Erythroblast (primary cell): ENCODE measurements at places on chromosomes 5 and 9.

DNA sequence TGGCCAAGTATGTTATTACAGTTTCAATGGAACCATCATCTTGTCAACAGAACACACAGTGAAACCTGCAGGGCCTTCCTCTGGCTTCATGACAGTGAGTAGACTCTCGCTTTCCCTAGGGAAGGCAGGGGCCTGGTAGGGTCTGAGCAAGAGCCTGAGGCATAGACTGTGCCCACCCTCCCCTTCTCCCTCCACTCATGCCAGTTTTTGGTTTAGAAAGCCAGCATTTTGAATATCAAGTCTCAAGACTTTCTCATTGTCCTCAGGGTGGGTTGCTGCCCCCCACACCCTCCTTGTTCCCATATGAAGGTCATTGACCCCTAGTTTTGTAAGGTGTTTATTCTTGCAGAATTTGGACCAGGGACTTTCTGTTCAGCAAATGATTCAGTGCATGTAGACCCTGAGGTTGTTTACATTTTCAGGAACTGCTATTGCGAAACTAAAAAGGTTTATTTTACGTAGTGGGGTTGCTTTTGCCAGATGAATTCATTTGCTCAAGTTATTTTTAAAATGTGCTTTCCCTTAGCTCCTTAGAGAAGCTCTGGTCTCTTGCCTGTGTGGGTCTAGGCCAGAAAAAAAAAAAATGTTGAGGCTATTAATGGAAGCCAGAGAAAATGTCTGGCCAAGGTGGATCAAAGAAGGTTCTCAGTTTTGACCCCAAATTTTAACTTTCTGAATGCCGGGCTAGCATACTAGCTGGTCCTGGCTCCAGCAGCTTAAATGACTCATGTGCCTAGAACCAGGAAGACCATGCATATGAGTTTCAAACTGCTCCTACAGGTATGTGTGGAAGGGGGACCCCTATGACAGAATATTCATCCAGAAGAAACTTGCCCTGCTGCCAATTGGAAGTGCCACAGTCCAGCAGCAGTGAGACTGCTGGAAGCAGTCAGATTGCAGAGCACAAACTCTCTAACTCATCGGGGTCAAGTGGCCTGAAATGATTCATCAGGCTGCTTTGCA is 10.1 kb upstream of the MOB3B start:
- DNase-seq, result no peak

DNA sequence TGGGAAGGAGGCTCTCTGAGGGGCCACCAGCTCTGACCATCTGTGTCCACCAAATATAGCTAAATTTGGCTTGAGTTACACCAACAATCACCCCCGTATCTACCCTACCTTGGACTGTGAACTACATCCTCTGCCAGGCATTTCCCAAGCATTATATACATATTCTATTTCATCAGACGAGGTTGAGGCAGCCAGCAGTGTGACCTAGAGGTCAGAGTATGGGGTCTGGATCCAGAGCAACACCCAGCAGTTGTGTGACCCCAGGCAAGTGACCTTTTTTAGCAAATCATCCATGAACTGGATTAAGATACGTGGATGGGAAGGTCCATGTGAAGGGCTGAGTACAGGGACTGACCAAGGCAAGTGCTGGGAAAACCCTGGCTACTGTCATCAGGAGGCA is 180.6 kb downstream of the HSPA4 start:
- DNase-seq, result no peak

- DNase-seq, result no peak
Measured at GRCh38 chr9:84756171-84756570, 86.6 kb downstream of the NTRK2 start.

GRCh38 chr9:76403352-76403751 is 9.1 kb upstream of the RFK start:
- peak; percentile 71 for DNase-seq

- peak; percentile 69 for DNase-seq
Measured at GRCh38 chr5:72920690-72921502, 34.9 kb upstream of the FCHO2 start.

DNA sequence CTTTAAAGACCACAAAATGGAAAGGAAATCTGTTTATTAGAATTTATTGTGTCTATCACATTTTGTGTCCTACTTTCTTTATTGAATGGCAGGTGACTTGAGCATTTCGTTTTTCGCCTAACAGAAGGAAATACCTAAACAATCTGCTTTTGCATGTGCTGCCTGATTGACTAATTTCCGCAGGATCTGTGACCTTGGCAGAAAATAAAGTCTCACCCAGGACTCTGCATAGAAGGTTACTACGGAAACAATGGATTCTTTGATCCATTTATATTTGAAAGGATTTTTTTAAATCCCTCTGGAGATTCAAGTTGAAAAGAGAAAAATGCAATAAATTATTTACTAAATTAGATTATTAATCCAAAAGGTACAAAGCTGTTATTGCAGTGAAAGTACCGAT is 61.0 kb upstream of the CAST start:
- no peak for DNase-seq

GRCh38 chr9:38380872-38381534 is 11.5 kb upstream of the ALDH1B1 start:
- peak; percentile 45 for DNase-seq

DNA sequence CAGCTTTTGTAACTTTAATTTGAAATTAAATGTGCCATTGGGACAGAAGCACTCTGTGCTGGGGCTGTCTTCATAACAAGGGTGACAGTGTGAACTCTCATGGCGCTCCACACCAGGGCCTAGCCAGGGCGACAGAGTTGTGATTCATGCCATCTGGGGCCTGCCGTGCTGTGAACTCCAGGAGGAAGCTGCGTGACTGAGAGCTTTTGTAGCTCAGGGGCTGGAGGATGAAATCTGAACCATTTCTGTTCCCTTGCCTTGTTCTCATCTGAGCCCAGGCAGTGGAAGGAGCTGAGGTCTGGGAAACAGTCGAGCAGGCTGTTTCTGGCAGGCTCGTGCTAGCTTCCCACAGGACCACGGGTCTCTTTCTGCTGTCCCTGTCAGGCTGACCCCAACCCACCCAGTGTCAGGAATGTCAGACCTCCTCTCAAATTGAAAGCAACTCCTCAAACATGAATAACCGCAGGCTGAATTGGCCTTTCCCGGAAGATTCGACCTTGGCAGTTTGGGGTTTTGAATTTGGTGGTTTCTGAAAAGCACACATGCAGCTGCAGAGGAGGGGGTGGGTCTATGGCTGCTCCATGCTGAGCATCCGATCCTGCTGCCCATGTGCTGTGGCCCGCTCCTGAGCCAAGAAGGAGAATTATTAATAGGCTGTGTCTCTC is 69.2 kb upstream of the RPS23 start:
- no peak for DNase-seq

DNA sequence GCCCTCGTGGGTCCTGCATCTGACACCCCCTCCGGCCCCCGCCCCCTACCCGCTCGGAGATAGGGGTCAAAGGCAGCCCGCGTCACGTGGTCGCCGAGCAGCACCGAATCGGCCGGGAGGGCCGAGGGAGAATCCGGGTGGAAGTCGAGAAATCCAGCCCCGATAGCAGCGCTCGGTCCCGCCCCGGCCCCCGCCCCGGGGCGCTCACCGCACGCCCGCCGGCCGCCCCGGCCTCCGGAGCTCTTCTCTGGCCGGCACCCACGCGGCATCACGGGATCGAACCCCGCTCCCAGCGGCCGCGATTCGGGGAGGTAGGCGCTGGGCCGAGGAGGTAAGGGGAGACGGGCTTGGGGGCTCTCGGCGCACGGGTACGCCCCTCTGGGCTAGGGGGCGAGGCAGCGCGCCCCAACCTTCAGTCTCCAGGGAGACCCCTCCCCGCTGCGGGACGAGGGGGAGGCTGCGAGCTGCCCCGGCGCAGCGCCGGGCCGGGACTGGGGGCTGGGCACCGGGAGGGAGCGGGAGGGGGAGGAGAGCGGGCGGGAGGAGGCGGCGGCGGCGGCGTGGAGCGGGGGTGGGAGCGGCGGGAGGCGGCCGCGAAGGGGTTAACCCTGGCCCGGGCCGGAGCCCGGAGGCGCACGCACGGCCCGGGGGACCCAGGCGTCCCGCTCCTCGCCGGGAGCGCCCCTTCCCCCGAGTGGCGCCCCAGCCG is 22.1 kb upstream of the NDST1 start:
- peak; percentile 52 for DNase-seq

DNA sequence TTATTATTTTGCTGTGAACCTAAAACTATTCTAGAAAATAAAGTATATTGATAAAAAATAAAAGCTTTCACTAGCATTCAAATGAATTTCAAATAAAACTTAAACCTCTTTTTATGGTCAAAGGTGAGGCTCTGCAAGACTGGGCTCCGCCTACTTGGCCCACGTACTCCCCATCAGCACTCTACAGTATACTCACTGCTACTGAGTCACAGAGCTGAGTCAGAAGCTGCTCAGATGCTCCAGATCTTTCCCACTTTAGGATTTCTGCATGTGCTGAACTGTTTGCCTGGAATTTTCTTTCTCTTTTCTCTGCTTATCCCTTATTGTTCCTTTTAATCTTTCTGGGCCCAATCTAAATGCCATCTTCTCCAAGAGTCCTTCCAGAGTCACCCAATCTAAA is 331.9 kb upstream of the CCNG1 start:
- no peak for DNase-seq

GRCh38 chr9:115115117-115115880 is 2.7 kb downstream of the TNC start:
- no peak for DNase-seq

DNA sequence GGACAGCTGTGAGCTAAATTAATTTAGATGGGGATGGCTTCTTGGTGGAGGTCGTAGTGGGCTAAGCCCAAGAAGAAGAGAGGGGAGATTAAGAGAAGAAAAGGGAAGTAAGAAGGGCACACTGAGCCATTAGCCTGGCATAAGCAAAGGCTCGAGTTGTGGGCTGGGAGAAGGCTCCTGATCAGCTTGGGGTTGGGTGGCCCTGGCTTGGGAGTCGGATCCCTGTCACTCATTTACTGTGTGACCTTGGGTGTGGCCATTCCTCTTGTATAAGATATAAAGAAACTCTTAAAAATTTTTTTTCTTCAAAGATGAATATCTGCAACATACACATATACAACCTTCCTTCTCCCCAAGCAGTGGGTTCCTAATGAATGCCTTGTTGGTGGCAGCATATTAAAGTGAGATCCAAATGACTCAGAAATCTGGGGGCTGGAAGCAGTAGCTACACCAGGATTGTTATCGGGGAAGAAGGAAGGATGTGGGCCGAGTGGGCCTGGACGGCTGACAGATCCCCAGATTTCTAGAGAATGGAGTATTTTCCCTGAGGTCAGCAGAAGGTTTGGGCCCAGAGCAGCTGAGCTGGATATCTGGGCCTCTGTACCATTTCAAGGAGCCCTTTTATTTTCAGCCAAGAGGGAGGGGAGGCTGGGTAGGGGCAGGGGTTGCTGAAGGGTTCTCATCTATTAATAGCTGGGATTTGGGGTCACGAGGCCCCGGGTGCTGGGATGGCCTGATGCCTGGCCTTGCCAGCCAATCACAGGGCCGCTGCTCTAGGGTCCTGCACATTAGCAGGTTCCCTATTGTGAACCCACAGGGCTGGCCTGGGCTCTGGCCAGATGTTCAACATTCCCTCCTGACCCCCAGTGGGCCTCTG is 52.1 kb downstream of the PPARGC1B start:
- DNase-seq, result no peak

DNA sequence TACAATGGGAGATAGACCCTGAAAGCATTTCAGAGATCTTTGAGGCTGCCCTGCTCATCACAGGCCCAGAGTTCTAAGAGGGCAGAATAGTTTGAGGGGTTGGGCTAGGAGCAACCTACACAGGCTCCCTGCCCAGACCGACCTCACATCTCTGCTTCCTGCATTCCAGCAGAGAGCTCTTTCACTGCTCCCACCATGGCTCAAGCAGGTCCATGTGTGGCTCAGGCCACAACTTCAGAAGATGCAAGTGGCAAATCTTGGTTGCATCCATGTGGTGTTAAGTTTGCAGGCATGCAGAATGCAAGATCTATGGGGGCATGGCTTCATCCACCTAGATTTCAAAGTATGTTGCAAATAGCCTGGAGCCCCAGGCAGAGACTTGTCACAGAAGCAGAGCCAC is 39.0 kb downstream of the GDA start:
- DNase-seq, result no peak

DNA sequence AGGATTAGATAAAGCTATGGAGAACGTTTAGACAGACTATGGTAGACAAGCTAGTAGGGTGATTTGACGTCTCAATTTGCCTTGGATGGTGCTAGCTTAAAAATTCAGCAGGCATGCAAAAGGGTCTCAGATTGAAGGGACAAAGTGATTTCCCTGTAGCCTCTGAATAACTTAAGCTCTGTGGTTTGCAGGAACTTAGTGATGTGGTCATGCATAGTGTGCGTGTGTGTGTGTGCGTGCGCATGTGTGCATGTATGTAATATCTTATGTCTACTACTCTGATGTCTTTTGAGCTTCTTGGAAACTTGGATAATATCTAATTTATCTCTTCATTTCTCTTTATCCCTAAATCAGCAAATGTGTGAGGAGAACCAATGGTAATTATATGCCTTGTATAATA is 183.6 kb upstream of the TNC start:
- DNase-seq, result no peak

DNA sequence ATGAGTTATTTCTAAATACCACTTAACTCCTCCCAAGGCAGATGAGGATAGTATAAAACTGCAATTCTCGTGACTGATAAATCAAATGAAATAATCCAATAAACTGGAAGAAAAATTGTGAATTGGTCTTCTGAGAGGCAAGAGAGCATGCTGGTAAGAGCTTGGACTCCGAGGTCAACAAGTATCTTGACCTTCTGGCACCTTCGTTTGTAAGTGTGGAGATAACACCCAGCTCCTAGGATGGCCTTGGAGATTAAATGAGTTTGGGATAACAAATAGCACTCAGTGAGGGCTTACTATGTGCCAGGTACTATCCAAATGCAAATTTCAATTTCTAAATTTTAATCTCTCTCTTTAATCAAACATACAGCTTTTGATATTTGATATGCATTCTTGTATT is 866.3 kb upstream of the WWC1 start:
- DNase-seq, result no peak

- DNase-seq, result no peak
Measured at GRCh38 chr5:31048282-31049270, 144.9 kb upstream of the CDH6 start.

- DNase-seq, result no peak
Measured at GRCh38 chr5:142201471-142201887, 92.9 kb downstream of the NDFIP1 start.

DNA sequence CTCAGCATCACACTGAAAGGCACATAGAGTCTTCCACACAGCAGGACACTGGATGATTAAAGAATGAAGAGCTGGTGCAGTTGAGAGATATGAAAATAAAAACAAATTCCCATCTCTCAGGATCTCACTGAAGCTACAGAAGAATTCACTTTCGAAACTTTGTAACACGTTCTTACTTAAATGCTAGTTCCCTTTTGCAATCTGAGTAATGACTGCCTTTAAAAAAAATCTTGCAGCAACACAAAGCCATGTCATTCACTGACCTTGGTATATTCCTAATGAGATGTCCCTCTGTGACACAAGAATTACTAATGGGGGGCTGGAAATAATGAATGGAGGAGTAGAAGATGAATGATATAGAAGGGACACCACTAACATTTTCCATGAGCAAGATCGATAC is 201.8 kb downstream of the GLIS3 start:
- DNase-seq, result no peak

GRCh38 chr5:67652201-67652600 is 455.6 kb upstream of the CD180 start:
- no peak for DNase-seq
